ENCODE measurements at places on chromosomes 7 and 10.

DNA sequence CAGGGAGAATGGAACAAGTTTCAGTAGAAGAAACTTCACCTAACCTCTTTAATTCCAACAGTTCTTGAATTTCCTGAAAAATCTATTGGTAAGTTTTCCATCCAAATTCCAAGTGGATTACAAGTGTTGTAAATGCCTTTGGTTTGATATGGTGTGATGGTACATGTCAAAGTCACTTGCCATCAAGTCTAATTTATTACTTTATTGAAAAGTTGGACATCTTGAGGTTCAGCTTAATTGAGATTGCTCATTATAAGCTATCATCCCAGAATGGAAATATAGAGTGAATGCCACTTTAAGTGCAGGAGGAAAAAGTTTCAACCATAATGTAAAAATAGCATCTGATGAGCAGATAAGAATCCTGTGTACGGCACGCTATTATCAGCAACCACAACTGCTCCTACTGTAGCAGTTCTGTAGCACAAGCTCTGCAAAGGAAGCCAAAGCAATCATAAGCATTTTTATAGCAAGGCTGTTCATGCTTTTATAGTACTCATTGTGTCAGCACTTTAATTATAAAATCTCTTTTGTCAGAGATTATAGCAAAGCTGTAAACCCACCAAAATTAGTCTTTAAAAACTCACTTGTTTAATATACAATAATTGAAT, 991.8 kb upstream of the PHF14 start:
- DNase-seq: no peak

- no peak for DNase-seq
Observed at GRCh38 chr10:64288404-64288803, 767.2 kb downstream of the REEP3 start.

GRCh38 chr7:139071680-139072079, 35.8 kb upstream of the ZC3HAV1L start:
- DNase-seq: no peak

GRCh38 chr7:11667810-11668185, 164.2 kb downstream of the THSD7A start:
- no peak for DNase-seq

DNA sequence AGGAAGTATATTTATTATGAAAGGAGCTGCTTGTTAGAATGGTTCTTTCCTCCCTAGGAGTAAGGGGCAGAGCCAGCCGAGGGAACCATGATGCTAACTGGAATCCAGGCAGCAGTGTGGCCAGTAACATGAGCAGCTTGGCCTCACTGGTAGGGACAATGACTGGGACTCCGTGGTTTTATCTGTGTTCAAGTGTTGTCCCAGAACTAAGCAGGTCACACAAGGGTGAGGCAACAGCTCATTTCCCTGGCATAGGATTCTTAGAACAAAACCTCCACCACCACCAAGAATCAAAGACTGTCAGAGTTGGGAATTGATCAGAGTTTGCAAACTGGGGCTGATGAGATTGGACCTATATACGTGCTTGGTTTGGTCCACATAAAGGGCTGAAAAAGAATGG, 138.9 kb upstream of the COBL start:
- DNase-seq: no peak

DNA sequence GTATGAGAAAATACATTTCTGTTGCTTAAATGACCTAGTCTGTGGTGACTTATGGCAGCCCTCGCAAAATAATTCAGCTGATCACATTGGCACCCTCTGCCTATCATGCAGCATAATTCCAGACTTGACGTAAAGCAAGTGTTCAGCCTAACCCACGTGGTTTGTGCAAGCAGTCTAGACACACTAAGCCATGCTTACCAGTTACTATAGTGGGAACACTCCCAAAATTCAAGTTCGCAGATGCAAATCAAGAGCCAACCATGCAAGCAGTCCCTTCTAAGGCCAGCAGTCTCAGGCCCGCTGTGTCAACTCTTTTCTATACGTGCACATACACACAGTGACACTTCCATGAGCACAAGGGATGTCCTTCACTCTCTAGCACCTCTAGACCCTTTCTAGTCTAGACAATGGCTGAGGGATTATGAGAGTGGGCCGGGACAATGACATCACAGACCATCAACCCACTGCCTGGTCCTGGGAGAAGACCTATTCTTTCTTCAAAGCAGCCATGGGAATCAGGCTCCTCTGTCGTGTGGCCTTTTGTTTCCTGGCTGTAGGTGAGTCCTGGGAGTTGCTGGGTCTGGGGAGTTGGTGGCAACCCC, 29.0 kb upstream of the PRSS1 start:
- DNase-seq: no peak

DNA sequence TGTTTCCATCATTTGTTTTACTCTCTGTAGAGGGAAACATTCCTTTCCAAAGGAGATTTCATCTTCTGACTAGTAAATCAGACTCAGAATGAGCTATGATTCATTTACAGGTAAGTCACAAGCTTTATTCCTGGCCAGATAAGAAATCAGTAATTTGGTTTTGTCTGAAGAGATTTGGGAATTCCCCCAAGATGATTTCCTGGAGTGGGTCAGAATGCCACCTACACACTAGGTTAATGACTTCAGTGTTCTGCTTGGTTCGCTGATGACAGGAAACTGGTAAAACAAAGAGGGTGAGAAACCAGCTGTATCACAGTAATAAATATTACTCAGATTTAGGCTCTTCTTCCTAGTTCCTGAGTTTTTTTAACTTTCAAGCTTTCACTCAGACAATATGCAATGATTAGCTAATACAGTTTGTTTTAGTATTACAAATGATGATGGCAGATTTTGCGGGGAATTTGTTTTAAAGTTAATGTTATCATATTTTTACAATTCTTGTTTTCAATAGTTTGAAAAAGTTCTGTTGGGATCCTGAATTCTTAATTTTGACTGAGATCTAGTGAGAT, 8.3 kb upstream of the ASZ1 start:
- peak; percentile 27 for DNase-seq

GRCh38 chr7:114979803-114980507, 58.1 kb downstream of the MDFIC start:
- DNase-seq: no peak

GRCh38 chr7:88027724-88028123, 93.7 kb downstream of the ADAM22 start:
- no peak for DNase-seq

DNA sequence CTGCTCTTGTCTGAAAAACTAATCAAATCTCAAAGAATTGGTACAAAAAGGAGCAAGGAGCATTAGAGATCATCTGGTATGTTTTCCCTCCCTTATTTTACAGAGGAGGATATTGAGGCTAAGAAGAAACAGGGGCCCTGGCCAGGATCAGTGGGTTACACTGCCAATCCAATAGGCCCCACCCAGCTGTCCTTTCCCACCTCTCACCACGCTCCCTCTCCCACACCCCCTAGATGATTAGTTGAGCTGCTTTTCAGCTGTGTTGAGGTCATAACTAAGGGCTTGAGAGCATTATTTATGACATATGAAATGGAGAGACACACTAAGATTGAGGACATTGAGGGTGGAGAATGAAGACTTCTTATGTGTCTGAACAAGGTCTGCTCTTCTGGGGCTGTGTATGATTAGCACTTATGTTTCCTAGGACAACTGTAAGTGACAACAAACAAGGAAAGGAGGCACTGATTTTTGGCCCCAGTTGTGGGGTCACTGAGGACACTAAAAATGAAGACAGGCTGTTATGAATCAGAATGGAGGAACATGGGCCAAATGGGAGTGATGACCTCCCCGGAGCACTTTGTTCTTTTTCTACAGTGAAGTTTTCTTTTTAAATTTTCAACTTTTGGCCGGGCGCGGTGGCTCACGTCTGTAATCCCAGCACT, 26.5 kb downstream of the VWA2 start:
- no peak for DNase-seq

DNA sequence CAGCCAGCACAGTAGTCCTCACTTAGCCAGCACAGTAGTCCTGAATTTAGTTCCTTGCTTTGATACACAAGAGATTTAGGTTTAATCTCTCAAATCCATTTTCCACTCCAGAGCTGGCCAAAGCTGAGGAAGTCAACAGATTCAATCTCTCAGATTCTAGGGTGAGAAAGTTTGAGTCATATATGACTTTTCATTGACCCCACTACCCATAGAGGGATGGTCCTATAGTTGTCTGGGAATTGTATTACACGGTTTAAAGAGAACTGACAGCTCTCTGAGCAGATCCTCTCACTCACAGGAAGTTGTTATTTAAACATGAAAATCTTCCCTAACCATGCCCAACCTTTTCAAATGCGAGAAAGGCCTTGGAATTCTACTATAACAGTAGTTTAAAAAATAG, 641.8 kb upstream of the SEMA3D start:
- no peak for DNase-seq

- DNase-seq: no peak
Observed at GRCh38 chr7:115933471-115933870, 97.1 kb downstream of the TFEC start.

- no peak for DNase-seq
Observed at GRCh38 chr10:48574322-48574796, 30.5 kb downstream of the ARHGAP22 start.

DNA sequence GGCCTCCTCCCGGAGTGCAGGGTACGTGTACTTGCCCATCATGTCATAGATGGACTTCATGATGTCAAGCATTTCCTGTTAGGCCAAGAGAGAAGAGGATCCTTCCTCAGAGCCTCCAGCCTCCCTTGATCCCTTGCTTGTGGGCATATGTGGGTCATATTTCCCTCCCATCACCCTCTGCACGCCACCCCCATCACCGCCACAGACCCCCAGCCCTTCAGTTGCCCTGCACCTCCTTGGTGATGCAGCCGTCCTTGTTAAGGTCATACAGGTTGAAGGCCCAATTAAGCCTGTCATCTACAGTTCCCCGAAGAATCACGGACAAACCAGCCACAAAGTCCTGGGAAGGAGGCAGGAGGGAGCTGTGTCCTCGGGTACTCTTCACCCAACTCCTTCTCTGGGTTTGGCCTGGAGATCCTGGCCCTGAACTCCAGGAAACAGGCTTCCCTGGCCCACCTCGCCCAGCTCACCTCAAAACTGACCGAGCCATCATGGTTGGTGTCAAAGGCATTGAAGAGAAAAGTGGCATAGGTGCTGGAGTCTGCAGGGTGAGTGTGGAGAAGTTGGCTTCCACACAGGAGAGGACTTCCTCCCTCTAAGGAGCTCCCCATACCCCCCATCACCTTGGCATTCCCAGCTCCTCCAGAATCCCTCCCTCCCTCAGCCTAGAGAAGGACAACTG, 9.8 kb upstream of the OGA start:
- no peak for DNase-seq

GRCh38 chr10:128978211-128978610, 488.8 kb upstream of the MGMT start:
- DNase-seq: no peak

Data from large intestine (tissue), 12 donors.